H4 (cell line): ENCODE measurements at places on chromosomes 3 and 15.

DNA sequence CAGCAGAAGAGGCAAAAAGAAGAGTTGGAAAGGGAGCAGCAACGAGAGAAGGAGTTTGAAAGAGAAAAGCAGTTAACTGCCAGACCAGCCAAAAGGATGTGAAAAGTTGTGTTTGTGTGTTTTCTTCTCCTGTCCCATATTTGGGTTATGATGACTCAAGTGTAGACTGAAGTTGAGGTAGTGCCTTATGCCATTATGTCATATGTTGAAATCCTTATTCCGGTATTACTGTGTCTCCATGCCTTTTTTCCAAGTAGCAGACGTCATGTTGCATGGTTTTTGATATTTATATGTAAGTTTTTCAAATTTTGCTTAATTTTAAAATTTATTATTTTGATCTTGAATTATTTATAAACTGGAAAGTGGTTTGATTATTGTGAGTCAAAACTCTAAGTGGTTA is 19.2 kb downstream of the BLOC1S6 start:
- DNase-seq: no peak

GRCh38 chr3:87503900-87504498 is 227.6 kb upstream of the POU1F1 start:
- DNase-seq: peak; percentile 55

DNA sequence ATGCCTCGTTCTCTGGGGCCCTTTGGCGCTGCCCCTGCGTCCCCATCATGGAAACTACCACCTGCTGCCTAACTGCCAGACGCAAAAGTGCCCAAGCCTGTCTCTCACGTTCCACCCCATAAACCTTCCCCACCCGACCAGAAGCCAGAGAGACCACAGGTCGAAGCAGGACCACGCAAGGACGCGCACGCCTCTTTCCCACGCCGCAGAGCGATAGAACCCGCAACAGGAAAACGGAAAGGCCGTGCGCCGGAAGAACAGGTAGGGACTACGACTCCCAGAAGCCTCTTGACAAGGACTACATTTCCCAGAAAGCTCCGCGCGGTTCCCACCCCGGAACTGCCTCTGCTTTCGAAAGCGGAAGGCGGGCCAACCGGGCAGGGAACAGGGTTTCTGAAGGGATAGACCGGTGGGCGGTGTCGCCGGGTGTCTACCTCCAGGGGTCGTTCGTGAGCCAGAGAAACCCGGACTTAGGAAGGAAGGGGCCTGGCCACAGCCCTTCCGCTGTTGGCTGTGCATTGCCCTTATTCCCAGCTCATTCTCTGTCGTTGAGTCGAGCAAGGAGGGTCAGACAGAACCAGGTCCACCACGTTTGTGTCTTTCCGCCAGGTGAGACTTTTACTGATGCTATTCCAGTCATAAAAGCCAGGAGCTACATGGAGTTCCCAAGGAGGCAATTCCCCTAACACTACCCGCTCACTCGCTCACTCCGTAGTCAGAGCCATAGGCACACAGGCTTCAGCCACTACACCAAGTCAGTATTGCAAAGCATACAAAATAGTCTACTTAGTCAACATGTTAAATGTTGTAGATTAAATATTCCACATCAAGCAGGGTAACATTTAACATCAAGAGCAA is 56.6 kb upstream of the ZBTB38 start:
- DNase-seq: peak; percentile 97

DNA sequence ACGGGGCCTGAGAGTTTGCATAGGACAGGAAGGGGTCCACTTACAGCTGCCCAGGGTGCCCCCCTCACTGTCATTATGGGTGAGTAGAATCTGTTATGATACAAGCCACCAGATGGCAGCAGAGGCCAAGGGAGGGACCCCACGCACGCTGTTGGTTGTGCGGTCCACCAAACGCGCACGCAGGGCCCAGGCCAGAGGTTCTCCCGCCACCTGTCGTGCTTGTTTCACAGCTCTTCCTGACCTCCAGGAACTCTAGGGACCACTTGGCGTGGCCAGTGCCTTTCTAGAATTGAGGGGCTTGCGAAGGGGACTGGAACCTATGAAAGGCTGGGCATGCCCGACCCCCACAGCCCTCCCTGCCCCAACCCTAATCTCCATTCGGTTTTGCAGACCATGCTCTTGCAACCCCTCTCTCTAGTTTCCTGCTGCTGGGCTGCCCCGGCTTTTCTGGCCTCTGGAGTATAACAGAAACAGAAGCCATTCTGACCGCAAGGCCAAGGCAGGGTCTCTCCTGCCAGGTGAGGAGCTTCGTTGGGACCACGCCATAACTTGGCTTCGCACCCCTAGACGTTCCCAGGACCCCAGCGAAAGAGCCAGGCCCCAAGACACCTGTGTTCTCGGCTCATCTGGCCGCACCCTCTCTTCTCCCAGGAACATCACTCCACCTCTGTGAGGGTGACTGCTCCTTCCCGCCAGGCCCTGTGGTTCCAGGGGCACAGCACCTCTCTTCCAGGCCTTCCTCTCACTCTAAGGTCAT is 46.0 kb downstream of the ALDH1L1 start:
- DNase-seq: peak; percentile 40

- DNase-seq: peak; percentile 71
Observed at GRCh38 chr3:94862703-94863102, 799.8 kb downstream of the NSUN3 start.

DNA sequence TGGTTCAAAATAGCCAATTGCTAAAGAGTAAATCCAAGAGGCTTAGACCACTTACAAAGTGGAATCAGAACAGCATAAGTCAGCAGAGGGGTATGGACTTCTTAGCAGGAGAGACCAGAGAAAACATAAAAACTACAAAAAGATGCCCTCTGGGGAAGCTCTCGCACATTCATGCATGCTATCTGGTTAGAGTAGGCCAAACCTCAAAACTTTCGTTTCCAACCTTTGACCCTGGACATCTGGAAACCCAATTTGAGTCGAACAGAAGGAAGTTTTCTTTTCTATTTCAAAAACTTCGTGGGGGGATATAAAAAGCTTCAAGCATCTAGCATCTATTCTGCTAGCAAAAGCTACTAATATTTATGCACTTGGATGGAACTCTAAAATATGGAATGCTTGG is 523.9 kb upstream of the AGTR1 start:
- no peak for DNase-seq

- DNase-seq: no peak
Observed at GRCh38 chr3:13567684-13568514, 19.0 kb downstream of the FBLN2 start.

GRCh38 chr3:141972399-141972798 is 96.0 kb downstream of the ATP1B3 start:
- DNase-seq: no peak

DNA sequence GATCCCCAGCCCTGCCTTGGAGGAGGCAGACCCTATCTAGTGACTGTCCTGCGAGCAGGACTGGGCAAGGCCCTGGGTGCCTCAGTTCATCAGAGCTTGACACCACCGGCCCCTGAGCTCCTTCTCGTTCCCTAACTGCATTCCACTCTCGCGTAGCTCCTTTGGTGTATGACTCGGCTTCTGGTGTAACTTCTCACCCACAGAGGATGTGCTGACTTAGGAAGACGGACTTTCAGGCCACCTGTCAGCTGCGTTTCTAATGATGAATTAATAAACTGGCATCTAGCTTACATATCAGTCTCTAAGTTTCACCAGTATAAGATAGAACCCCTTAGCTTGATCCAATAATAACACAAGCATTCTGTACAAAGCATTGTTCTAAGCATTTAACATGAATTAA is 17.5 kb downstream of the ABCF3 start:
- no peak for DNase-seq

GRCh38 chr3:173078525-173078924 is 62.5 kb downstream of the SPATA16 start:
- no peak for DNase-seq

- DNase-seq: no peak
Observed at GRCh38 chr15:57061696-57062095, 143.3 kb downstream of the TCF12 start.

- DNase-seq: no peak
Observed at GRCh38 chr15:83203543-83203942, 4.1 kb downstream of the HDGFL3 start.

DNA sequence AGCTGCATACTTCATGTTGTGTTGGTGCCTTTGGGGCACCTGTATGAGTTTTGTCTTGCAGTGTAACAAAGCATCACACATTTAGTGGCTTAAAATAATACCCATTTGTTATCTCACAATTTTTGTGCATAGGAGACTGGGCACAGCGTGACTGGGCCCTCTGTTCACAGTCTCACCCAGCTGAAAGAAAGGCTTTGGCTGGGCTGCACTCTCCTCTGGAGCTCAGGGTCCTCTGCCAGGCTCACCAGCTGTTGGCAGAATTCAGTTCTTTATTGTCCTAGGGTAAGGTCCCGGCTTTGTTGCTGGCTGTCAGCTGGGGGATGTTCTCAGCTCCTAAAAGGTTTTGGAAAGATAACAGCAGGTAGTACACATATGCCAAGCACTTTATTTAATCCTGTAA is 263.3 kb downstream of the CLSTN2 start:
- DNase-seq: no peak

GRCh38 chr3:193348686-193349085 is 29.9 kb downstream of the ATP13A5 start:
- no peak for DNase-seq

GRCh38 chr3:10632125-10632524 is 126.7 kb upstream of the ATP2B2 start:
- no peak for DNase-seq

DNA sequence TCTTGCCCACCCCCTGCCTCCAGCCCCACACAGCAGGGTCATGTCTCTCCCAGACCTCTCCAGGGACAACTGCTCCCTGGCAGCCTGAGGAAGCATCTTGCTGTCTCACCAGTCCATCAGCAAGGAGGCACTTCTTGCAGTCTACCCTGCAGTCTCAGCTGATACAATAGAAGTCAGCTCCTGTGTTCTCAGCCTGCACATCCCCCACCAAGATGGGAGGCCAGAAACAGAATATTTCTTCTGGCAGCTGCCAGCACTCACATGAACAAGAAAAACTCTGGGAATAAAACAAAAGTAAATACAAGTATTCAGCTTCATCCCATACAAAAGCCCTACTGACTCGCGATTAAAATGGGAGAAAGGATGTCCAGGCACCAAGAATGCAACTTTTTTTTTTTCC is 457.4 kb upstream of the PROK2 start:
- no peak for DNase-seq

DNA sequence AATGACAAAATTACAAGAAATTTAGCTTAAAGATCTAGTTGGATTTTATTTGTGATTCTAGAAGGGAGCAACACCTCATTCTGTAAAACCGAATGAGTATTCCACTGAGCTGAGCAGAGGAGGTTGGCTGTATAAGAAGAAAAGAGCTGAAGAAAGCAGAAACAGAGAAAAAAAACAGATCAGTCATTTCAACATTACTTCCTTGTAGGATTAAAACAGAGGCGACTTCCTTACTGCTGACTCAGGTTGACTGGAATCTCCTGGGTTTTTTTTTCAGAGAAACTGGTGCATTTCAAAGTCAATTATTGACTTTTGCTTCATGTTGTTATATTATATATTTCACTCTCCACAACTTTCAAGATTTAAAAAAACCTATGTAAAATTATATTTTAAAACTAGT is 368.1 kb upstream of the UBE2E2 start:
- no peak for DNase-seq

DNA sequence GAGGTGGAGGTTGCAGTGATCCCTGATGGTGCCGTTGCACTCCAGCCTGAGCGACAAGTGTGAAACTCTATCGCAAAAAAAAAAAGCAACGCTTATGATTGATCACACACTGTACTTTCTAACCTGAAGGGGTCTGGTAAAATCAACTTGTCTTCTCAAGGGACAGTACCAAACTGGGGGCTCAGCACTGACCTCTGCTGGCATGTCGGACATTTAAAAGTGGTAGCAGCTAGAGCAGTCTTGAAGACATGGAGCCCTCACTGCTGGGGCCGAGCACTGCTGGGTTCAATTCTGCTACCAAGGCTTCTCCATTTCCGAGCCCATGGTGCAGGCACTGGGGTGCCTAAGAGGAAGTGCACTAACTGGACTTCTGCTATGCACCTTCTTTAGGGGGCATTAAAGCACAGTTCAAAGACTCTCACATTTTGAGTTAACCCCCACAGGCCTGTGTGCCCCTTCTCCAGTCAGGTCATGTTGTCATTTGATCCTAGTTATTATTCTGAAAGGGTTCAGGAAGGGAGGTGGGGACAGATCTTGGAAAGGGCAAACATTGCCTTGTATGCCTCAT is 26.4 kb upstream of the LAMP3 start:
- peak; percentile 46 for DNase-seq

GRCh38 chr3:175593331-175593730 is 734.2 kb downstream of the NAALADL2 start:
- DNase-seq: no peak

DNA sequence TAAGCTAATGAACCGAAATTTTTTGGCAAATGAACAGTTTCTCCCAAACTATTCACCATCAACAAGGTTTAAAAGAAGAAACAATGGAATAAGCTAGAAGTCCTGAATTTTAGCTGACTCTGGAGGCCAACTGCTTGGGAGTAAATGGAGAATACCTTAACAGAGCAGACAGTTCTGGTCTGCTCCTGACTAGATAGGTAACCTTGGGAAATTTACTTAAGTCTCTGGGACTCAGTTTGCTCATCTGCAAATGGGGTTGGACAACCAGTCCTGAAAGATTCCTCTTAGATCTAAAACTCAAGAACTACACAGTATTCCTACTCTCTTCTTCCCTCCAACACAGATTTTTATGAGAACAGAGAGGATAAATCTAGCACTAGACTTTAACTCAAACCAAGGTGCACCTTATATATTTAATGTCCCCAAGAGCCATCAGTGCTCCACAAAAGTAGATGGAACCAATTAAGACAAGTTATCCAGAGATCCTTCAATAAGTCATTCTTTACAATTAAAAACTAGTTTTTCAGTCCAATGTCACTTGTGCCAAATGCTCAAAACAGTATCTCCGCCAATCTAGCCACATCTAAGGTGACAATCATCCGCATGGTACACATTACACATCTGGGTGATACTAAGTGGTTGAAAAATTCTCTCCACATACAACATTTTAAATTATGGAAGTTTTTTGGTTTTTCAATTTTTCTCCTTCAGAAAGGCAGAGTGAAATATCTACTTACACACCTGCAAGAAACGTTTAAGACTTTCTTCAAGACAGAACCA is 1.5 kb downstream of the RHOA start:
- no peak for DNase-seq

DNA sequence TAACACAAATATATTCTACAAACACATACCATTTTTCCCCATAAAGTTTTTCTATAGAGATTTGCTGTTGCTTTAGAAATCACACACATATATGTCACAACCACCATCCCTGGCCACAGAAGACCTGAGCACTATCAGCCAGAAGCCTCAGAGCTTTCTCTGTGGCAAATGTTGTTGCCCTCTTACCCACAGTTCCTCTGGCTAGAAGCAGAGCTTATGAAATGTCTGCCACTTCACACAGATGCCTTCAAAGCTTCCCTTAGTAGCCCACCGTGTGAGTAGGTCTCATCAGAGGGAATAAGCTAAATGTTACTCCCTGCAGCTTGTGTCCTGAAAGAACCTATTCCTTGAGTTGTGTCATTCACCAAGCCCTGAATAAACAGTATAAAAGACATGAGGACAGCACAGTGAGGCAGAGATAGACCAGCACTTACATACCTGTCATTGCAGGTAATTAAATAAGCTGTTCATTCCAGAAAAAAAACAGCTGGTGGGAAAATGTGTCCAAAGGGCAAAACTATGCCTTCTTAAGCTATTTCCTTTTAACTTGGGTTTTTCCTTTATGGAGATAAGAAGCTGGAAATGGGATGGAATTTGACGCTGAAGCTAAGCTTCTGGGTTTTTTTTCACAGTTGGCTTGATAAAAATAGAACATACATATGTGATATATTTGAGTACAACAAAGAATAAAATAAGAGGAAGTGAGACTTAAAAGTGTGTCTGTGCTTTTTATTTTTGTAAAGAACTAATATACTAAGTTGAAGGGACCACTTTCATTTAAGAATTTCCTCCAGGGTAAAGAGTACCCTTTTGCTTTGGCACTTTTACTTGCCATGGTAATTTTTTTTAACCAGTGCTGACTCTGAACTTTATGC is 391.4 kb downstream of the KCNH8 start:
- DNase-seq: no peak
